ENCODE measurements at places on chromosomes 6 and 20.

GRCh38 chr6:26404546-26404945, 2.5 kb downstream of the BTN3A1 start:
- no peak for DNase-seq

- no peak for DNase-seq
Measured at GRCh38 chr6:344816-345340, 46.7 kb upstream of the IRF4 start.

DNA sequence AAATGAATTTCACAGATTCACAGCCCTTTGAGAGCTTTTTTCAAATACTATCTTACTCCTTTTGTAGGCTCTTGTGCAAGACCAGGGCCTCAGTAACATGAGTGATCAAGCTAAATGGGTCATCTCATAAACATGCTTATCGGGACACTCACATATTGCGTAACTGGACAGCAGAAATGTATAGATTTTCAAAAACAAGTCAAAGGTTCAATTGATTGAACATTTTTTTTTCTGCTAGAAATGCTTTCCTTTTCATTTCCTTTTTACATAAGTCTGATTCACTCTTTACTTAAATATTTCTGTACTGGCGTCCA, 8.7 kb upstream of the SALL4 start:
- DNase-seq, result no peak

GRCh38 chr6:124738482-124738881, 223.8 kb upstream of the RNF217 start:
- DNase-seq, result no peak

DNA sequence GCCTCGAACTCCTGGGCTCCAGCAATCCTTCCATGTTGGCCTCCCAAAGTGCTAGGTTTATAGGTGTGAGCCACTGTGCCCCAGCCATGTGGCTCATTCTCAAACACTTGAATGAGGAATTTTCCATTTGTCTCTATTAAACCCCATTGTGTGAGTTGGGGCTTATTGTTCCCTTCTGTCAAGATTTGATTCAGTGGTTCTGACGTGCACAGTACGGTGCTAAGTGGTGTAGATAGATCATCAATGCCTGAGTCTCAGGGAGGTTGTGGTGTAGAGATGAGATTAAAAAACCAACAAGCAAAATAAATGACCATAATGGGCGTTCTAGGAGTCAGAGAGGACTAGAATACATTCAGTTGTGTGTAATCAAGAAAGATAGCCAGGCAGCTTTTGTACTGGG, 335.6 kb downstream of the PRL start:
- no peak for DNase-seq

GRCh38 chr6:132763269-132763668, 5.6 kb upstream of the VNN2 start:
- no peak for DNase-seq

DNA sequence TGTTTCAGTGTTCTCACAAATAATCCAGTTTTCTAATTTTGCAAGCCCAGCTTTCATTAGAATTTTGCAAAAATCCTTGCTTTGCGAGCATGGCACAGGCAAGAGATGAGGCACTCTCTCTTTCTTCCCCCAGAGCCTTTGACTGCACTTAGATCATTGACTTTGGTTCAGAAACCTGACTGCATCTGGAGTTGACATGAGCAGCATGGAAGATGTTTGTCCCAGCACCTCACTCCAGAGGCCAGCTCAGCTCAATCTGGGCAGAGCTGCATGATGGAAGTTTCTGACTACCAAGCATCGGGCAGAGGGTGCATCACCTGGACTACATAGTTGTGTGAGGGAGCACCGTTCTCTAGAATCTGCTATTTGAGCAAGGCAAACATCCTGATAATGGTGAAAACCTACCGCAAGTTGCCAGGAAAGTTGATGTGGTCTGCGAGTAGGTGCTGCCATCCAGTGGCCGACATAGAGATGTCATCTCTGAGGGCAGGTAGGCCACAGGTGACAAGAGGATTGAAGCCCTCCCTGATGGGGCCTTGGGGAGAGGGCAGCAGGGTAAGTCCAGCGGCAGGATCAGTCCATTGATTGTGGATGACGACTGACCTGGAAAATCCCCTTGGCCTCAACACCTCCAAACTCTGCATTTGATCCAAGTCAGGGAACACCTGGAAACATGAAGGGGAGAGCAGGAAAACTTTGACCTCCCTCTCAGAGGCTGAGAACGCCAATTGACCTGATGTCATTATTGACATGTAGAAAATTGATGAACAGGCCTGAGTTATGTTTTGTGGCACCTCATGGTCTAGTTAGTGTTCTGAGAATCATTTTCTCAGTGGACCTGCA, 3.8 kb upstream of the LPA start:
- no peak for DNase-seq

DNA sequence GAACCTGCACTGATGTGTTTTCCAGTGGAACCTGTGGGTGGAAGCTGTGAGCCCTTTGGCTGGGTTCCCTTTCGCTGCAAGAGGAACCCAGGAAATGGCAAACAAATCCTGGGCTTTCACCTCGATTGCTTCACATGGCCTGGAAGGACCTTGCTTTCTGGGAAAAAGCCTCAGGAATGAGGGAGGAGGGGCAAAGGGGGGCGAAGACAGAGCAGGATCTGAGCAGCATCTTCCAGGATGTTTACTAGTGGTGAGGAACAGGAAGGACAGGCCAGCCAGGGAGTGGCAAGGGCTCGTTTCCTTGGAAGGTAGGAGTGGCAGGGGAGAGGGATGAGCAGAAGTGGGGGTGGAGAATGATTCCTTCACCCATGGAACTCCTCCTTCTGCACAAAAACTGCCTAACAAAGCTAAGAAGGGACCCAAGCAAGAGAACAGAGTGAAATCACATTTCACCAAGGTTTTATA, 5.9 kb downstream of the SLC2A10 start:
- DNase-seq, result no peak

- no peak for DNase-seq
Measured at GRCh38 chr6:39204646-39205244, 24.5 kb downstream of the KCNK5 start.

GRCh38 chr6:133542056-133542821, 301.1 kb downstream of the EYA4 start:
- DNase-seq, result no peak

DNA sequence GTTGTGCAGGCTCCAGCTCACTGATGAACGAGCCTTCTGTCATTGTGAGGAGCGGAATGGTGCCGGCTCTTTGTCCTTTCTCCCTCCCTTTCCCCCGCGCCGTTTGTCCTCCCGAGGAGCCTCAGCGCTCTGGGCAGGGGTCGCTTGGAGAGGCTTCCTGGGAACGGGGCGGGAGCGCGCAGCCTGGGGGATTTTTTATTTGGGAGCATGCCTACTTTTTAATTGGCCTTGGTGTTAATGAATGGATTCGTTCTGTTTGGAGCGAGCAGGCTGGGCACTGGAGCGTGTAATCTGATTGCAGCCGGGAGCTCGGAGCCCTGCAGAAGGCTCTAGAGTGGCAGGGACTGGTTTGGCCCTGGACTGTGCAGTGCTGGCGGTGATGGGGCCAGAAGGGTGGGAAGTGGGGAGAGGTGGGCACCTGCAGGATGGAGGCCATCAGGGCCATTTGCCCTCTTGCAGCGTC, 118.8 kb downstream of the CDH4 start:
- DNase-seq, result no peak

GRCh38 chr6:151377095-151377494, 14.3 kb downstream of the ZBTB2 start:
- DNase-seq, result no peak

- DNase-seq, result no peak
Measured at GRCh38 chr20:50744143-50744792, 12.9 kb downstream of the PARD6B start.

- peak; percentile 41 for DNase-seq
Measured at GRCh38 chr6:32047855-32048766, 9.9 kb downstream of the CYP21A2 start.

DNA sequence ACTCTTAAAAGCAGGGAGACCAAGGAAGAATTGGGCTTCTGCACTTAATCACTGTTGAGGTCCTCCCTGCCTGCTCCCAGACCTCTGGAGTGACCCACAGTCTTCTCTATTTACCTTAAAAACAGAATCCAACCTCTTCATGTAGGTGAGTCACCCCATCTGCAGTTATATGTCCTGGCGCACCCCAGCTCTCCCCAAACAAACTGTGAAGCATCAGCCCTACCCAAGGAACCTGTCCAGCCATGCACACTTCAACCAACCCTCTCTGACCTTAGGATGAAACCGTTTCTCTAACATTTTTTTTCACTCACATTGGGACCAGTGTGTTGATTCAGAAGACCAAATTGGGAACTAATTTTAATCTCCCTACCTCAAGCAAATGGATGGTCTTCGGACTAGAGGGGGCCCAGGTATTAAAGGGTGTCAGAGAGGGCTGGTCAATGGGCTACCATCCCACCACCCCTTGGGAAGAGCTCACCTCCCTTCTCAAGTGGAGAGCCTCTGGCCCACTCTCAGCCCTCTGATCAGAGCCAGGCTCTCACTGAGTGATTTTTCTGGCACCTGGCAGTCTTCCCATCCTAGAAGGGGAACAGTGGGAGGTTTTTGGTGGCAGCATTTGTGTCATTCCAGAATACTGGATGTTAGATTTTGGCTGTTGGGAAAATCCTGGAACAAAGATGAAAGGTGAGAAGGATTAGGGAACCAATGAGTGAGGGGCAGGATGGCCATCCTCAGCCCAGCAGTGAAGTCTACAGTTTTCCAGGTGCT, 203.6 kb downstream of the LRFN2 start:
- DNase-seq, result no peak

DNA sequence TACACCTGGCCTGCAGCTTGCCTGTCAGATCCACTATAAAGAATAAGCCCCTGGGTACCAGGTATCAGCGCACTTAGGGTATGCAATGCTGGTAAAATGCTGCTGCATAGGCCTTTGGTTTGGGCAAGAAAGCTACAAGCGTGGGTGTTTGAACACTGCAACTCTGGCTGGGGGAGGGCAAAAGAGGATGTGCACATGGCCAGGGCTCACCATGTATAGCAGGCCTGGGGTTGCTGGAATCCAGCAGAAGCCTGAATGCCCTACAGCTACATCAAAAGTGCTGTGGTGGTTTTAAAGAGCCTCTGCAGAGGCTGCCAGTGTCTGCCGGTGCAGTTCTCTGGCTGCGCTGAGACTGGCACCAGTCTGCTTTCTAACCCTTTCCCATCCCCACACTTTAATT, 51.7 kb downstream of the UQCC1 start:
- no peak for DNase-seq

DNA sequence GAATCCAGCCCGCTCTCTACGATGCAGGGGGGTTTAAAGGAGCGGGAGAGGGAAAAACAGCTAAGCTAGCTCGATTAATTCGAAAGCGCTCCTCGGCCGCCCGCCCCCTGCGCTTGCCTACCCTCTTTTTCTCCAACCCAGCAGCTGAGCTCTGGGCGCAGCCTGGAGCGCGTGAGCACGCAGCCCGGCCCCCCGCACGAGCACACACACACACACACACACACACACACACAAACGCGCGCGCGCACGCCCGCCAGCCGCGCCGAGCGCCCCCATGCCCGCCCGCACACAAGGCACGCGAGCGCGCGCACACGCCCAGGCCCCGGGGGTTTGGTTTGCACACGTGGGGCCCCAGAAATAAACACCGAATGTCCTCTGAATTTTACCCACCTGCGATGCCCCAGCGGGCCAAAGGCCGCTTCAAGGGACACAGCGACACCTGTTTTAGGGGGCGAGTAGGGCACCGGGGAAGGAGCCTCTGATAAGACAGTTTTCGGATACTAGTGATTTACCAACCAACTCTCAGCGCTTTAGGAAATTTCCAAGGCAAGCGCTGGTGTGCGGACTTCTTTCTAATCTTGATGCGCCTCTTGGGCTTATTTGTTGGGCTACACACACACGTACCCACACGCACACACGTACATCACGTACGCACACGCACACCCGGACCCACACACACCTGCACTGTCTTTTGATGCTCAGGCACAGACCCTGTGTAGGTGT, 802 bp upstream of the NRN1 start:
- no peak for DNase-seq

DNA sequence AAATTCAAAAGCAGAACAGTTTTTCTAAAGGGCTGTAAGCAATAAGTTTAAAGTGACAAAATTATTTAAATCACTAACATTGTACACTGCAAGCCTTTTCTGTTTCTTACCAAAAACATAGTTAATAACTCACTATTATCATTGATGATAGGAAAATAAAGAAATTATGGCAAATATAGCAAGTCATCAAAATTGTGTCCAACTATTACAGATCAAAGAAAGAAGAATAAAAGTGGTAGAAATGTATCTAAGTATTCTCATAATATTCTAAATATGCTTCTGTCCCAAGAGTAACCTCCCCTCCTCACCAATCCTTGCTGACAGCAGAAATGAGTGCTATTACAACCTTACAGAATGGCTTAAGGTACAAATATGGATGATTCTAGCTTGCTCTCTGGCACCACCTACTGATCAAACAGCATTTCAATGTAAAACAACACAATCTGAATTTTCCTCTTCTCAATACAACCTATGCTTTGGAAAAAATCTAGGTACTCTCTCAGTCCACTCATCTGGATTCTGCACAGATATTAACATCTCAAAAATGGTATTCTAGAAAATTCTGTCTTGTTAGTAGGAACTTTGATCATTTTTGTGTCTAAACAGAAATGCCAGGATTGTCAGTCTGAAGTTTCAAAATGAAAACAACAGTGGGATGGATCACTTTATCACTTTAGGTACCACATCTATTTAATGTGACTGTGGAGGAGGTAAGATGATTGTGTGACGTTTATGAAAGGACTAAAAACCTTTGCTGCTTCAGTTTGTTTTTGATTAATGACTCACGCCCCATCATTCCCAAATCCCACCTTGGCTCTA, 40.9 kb downstream of the ZFP64 start:
- DNase-seq, result no peak

All from stimulated activated CD8-positive, alpha-beta memory T cell treated with anti-CD3 and anti-CD28 coated beads, Interleukin-15, amount 100 ng/mL, for 1 hour (primary cell).